T-helper 2 cell treated with Interferon-gamma antibody and Interleukin-4, amounts not matched to agents 5 μg/mL and 100 μg/mL, for 36 hours (primary cell): ENCODE measurements at places on chromosomes 16 and 17.

DNA sequence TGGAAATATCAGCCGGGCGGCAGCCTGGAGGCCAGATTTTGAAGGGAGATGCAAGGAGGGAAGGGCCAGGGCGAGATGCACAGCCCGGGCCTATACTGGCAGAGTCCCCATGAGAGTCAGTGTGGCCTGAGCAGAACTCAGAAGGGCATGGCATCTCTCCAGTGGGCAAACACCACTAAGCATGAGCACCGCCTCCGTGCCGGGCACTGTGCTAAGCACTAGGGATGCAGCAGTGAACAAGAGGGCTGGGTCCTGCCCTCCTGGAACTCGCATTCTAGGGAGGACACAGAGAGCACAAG, 33.5 kb downstream of the TK2 start:
- H3K4me1 ChIP-seq, result peaks cover 57% of the 10 kb centered on the region
- DNase-seq, result no peak
- H3K27me3 ChIP-seq, result no peaks in the 10 kb centered on the region
- peak overlapping the region; percentile 93 for H3K27ac ChIP-seq

GRCh38 chr17:74431568-74432423, at the start of gene GPRC5C:
TSS of gene GPRC5C (plus strand) at chr17:74432088. CDS start at chr17:74439777, 7,689 bp downstream.
- no peaks in the 10 kb centered on the region for H3K36me3 ChIP-seq
- DNase-seq, result peak; percentile 65
- no peak within 1 kb of the TSS for H3K27ac ChIP-seq
- peaks cover 8% of the 10 kb centered on the region for H3K4me1 ChIP-seq

DNA sequence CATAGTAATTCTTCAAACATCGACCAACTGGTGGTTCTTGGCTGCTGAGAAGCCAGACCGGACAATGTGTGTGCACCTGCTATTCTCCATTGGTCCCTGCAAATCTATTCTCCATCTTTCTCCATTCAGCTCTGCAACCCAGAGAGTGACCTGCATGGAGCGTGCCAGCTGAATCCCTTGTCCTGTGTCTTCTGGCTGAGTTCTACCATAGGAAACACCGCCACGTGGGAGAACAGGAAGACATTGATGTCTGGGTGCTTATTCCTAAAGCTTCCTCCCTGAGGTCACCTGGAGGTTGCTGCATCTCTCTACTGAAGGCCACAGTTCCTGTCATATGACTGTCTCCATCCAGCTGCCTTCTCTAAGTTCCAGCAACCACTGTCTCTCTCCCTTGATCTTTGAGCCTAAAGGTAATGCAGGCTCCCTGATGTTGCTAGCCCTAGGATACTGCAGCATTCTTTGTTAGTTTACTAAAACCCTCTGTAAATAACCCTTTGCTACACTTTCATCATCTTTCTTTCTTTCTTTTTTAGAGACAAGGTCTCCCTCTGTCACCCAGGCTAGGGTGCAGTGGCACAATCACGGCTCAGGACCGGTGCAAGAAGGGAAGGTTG, 10.6 kb upstream of the SMG1 start:
- H3K4me3 ChIP-seq, result no peak overlapping the region
- H3K27me3 ChIP-seq, result peaks cover 6% of the 10 kb centered on the region
- H3K4me1 ChIP-seq, result peaks cover 16% of the 10 kb centered on the region
- DNase-seq, result no peak
- no peaks in the 10 kb centered on the region for H3K36me3 ChIP-seq
- no peak overlapping the region for H3K27ac ChIP-seq

GRCh38 chr16:4915226-4915761, 21.7 kb downstream of the PPL start:
- no peak overlapping the region for H3K4me3 ChIP-seq
- H3K36me3 ChIP-seq, result no peaks in the 10 kb centered on the region
- no peak overlapping the region for H3K27ac ChIP-seq
- H3K4me1 ChIP-seq, result no peaks in the 10 kb centered on the region

DNA sequence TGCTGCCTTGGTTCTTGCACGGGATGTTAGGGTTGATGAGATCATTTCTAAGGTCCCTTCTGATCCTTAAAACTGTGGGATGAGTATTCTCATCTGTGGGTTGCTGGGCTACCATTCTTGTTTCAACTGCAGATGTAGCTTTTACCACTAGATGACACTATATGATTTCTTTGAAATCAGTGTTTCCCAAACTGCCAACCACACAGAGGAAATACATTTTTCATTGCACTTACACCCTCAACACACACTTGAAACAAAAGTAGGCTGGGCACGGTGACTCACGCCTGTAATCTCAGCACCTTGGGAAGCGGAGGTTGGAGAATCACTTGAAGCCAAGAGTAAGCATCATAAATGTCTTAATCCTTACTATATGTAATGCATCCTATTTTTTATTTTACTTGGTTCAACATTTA, 15.3 kb downstream of the LCMT1 start:
- H3K4me3 ChIP-seq, result no peak overlapping the region
- H3K27me3 ChIP-seq, result no peaks in the 10 kb centered on the region
- DNase-seq, result peak; percentile 66
- peaks cover 17% of the 10 kb centered on the region for H3K4me1 ChIP-seq
- H3K27ac ChIP-seq, result peak overlapping the region; percentile 1

DNA sequence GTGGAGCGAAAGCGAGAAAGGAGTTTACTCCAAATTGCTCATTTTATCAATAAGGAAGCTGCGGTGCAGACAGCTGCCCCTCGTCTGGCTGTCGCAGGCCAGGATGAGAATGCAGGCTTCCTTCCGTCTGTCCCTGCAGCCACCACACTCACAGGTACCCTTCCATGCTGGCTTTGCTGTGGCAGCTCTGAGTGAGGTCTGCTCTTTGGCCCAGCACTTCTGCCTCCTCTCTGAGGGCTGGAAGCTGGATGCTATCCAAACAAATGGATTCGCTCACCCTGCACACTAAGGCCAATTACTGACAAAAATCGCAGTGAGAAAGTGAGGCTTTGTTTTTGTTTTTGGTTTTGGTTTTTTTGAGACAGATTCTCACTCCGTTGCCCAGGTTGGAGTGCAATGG, 7.0 kb downstream of the ARMC7 start:
- DNase-seq, result no peak
- no peaks in the 10 kb centered on the region for H3K27me3 ChIP-seq
- H3K27ac ChIP-seq, result no peak overlapping the region
- H3K4me1 ChIP-seq, result peaks cover 22% of the 10 kb centered on the region

DNA sequence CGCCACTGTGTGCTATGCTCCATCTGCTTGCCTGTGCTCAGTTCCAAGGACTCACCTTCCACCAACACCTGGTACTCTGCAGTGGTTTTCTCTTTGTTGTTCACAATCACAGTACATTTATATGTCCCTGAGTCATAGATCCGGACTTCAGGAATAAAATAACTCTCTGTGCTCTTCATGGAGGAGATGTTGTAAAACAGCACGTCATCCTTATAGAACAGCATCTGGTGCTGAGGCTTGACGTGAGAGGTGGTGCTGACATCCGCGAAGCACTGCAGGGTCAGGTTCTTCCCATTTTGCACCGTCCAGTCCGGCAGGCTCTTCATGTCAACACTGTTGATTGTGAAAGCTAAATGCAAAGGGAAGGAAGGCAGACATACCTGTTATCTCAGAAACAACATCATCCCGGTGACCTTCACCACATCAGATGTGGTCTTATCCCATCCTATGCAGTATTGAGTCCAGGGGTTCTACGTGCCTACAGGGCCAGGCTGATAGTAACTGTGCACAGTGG, 12.8 kb downstream of the PECAM1 start:
- peaks cover 10% of the 10 kb centered on the region for H3K36me3 ChIP-seq
- H3K4me3 ChIP-seq, result no peak overlapping the region
- H3K27ac ChIP-seq, result no peak overlapping the region
- no peak for DNase-seq
- H3K27me3 ChIP-seq, result no peaks in the 10 kb centered on the region

- no peak overlapping the region for H3K27ac ChIP-seq
- no peak overlapping the region for H3K4me3 ChIP-seq
- H3K27me3 ChIP-seq, result peaks cover 23% of the 10 kb centered on the region
- no peak for DNase-seq
- H3K4me1 ChIP-seq, result no peaks in the 10 kb centered on the region
- H3K36me3 ChIP-seq, result no peaks in the 10 kb centered on the region
These were observed 120.3 kb downstream of the AATF start for GRCh38 chr17:37069087-37069486.

- H3K4me1 ChIP-seq, result no peaks in the 10 kb centered on the region
- H3K4me3 ChIP-seq, result no peak overlapping the region
- no peak overlapping the region for H3K27ac ChIP-seq
- peaks cover 3% of the 10 kb centered on the region for H3K27me3 ChIP-seq
- no peak for DNase-seq
These were observed 125.0 kb upstream of the IRX3 start for GRCh38 chr16:54411544-54411943.

- no peak overlapping the region for H3K4me3 ChIP-seq
- DNase-seq, result no peak
- no peaks in the 10 kb centered on the region for H3K36me3 ChIP-seq
- H3K27me3 ChIP-seq, result no peaks in the 10 kb centered on the region
- no peaks in the 10 kb centered on the region for H3K4me1 ChIP-seq
These were observed 2.7 kb downstream of the RNF112 start for GRCh38 chr17:19413761-19414160.

GRCh38 chr17:75295201-75296158, 6.2 kb upstream of the SLC25A19 start:
- DNase-seq, result peak; percentile 72
- H3K4me1 ChIP-seq, result peaks cover 22% of the 10 kb centered on the region
- peaks cover 1% of the 10 kb centered on the region for H3K36me3 ChIP-seq
- peak overlapping the region; percentile 74 for H3K27ac ChIP-seq
- no peaks in the 10 kb centered on the region for H3K27me3 ChIP-seq

- no peak for DNase-seq
- peaks cover 8% of the 10 kb centered on the region for H3K36me3 ChIP-seq
- no peaks in the 10 kb centered on the region for H3K27me3 ChIP-seq
- no peak overlapping the region for H3K27ac ChIP-seq
- no peak overlapping the region for H3K4me3 ChIP-seq
These were observed 10.6 kb downstream of the CCDC102A start for GRCh38 chr16:57525761-57526160.

- H3K27me3 ChIP-seq, result no peaks in the 10 kb centered on the region
- DNase-seq, result no peak
- no peaks in the 10 kb centered on the region for H3K4me1 ChIP-seq
- H3K27ac ChIP-seq, result no peak overlapping the region
These were observed 34.7 kb upstream of the VPS4A start for GRCh38 chr16:69276148-69277115.

GRCh38 chr16:67884-68789, 4.3 kb downstream of the RHBDF1 start:
- H3K4me3 ChIP-seq, result no peak overlapping the region
- no peak for DNase-seq
- no peak overlapping the region for H3K27ac ChIP-seq
- H3K36me3 ChIP-seq, result no peaks in the 10 kb centered on the region
- peaks cover 30% of the 10 kb centered on the region for H3K27me3 ChIP-seq
- H3K4me1 ChIP-seq, result peaks cover 8% of the 10 kb centered on the region

- H3K36me3 ChIP-seq, result peaks cover 8% of the 10 kb centered on the region
- no peak overlapping the region for H3K4me3 ChIP-seq
- no peak overlapping the region for H3K27ac ChIP-seq
- no peak for DNase-seq
- H3K4me1 ChIP-seq, result peaks cover 1% of the 10 kb centered on the region
These were observed 58.3 kb downstream of the USP32 start for GRCh38 chr17:60333628-60334031.

DNA sequence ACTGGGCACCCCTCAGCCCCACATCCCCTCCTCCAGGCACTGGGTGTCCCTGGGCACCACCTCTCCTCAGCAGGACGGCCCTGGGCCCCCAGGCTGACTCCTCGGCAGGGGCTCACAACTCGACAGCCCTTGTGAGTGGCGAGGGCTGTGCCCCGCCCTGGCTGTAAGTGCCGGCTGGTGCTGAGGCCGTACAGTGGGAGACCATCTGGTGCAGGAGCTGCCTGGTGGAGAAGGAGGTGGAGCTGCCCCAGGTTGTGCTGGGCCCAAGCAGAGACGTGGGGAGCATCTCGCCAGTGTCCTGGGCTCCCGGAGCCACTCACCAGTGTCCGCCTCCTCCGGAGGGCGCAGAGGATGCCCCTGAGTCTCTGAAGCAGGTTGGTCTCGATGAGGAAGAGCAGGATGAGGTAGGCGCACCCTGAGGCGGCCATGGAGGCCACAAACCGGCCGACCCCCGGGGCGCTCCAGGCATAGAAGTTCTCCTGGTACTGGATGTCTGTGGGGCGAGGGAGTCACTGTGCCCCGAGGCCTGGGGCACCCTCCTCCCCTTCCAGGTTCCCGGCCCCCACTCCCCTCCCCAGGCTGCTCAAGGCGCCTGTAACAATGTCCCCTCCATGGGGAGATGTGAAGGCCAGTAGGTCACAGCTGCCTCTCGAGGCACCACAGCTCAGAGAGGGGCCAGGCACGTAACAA, 15.1 kb upstream of the RNPS1 start:
- no peaks in the 10 kb centered on the region for H3K36me3 ChIP-seq
- H3K4me3 ChIP-seq, result no peak overlapping the region
- no peak overlapping the region for H3K27ac ChIP-seq
- no peak for DNase-seq

GRCh38 chr16:4105848-4106247, 10.4 kb downstream of the ADCY9 start:
- H3K4me1 ChIP-seq, result no peaks in the 10 kb centered on the region
- no peak overlapping the region for H3K4me3 ChIP-seq
- no peak for DNase-seq
- H3K27me3 ChIP-seq, result no peaks in the 10 kb centered on the region
- no peak overlapping the region for H3K27ac ChIP-seq
- H3K36me3 ChIP-seq, result peaks cover 3% of the 10 kb centered on the region

GRCh38 chr17:42560246-42560645, 1.7 kb upstream of the COASY start:
- peak overlapping the region; percentile 56 for H3K4me3 ChIP-seq
- peaks cover 25% of the 10 kb centered on the region for H3K4me1 ChIP-seq
- H3K27me3 ChIP-seq, result no peaks in the 10 kb centered on the region
- DNase-seq, result no peak
- H3K27ac ChIP-seq, result no peak overlapping the region

GRCh38 chr16:81523387-81524115, 78.9 kb downstream of the CMIP start:
- no peaks in the 10 kb centered on the region for H3K27me3 ChIP-seq
- peaks cover 10% of the 10 kb centered on the region for H3K36me3 ChIP-seq
- H3K4me1 ChIP-seq, result peaks cover 61% of the 10 kb centered on the region
- DNase-seq, result no peak

DNA sequence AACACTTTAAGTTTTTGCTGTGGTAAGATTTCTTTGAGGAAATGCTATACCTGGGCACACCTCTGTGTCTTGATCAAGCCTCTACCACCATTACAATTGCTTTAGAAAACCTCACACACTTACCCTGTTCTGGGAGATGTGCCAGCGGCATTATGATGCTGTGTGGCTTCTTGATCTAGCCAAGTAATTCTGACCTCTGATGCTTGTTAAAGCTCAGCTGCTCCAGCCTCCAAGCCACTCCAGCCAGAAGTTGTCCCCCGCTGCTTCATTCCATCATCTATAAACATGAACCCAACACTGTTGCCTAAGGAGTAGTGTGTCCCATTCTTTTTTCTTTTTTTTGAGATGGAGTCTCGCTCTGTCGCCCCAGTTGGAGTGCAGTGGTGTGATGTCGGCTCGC, 60.1 kb downstream of the CYLD start:
- no peak for DNase-seq
- H3K4me1 ChIP-seq, result peaks cover 12% of the 10 kb centered on the region
- no peak overlapping the region for H3K27ac ChIP-seq
- H3K4me3 ChIP-seq, result no peak overlapping the region
- H3K27me3 ChIP-seq, result no peaks in the 10 kb centered on the region
